ENCODE measurements at places on chromosomes 2 and 18. TPM values are rescaled to one million over a fixed set of nuclear protein-coding genes. Genes with fewer than 3 reads are reported as not detected.

- no peak for DNase-seq
Observed at GRCh38 chr2:161972866-161973265, 101.1 kb downstream of the DPP4 start.

DNA sequence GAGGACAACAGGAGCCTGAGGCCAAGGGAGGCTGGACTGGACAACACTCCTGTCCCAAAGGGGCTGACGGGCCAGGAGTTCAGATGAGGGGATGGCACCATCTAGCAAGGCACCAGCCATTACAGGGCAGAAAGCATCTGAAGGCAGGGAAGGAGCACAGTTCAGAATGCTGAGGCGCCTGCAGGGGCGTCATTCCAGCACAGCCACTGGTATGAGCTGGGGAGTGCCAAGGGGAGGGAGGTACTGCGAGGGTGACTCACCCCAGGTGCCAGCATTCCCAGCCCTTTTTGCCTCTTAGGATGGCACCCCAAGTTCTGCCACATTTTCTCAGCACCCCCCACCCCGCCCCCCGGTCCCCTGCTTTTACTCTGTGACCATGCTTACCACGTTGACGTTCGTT is 129.8 kb upstream of the EPAS1 start:
- DNase-seq, result no peak

DNA sequence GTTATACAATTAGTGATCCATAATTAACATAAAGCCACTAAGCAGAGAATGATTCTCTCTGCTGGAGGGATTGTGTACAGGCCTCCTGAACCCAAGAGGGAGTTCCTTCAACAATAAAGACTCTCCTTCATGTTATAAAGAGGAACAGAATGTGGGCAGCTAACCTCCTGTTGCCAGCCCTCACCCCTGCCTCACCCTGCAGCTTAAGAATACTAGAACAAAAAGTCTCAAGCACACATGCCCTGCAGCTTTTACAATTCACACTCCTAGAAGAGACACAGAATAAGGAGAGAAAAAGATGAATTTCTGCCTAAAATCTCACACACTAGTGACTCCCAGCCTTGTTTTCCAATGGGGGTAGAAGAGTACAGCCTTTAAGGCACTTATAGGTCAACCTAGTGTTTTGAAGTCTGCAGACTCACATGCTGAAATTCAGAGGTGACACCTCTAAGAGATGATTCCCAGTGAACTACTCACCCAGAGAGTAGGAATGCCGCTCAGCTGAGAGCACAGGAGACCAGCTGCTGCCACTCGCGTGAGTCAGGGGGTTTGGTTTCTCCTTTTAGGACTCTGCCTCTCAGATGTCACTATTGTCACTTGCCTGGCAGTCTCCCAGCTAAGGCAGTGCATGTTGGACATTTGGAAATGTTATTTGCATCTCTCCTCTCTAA is 32.5 kb upstream of the IL1RL1 start:
- DNase-seq, result no peak

GRCh38 chr18:63603772-63604171 is 16.6 kb downstream of the SERPINB13 start:
- no peak for DNase-seq

- DNase-seq, result no peak
Observed at GRCh38 chr18:79393181-79393634, 2.5 kb upstream of the NFATC1 start.

The DQX1 gene
- total RNA-seq, result 0.24 TPM

DNA sequence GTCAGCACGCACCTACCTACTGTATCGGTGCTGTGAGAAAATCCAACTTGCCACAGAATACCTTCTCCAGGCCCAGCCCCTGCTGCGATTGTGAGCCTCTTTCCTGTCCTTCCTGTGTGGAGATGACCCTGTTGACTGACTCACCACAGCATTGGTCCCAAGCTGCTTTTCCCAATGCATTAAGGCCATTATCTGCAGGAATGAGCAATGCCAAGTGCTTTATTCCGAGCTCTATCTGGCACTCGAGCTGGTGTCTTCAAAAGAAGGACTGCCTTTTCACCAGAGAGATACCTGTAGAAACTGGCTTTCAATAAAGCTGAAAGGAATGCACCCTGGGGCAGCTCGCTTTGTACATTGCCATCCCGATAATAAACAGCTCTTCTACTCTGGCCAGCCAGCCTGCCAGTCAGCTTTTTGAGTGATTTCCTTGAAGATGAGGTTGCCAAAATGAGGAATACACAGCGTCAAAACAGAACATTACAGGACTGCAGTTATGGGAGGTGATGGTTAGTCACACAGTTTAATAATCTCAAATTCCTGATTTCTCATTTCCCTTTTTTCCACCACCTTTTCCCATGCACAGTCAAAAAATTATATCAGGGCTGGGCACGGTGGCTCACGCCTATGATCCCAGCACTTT is 8.3 kb upstream of the RNF103 start:
- peak; percentile 14 for DNase-seq

DNA sequence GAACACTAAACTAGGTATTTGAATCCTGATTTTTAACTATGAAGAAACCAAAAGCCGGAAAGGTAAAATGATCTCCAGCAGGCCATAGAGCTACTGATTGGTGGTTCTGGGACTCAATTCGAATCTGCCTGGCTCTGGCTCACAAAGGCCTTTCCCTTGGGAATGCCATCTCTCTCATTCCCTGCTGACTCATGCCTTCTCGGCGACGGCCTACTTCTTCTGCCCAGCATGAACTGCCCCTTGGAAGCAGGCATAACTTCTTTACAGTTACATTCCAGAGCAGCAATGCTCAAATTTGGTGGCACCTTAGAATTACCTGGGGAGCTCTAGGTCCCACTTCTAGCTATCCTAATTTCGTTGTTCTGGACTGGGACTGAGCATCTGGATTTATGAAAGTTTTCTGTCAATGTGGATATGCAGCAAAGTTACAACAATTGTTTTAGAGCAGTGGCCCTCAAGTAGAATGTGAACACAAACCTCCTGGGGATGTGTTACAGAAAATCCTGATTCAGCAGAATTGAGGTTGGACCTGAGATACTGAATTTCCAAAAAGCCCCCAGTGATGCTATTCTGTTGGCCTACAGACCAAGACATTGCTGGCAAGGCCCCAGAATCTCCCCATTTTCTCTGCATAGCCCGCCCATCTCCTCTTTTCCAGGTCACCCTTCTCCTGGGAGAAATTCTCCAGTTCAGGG is 261.1 kb downstream of the CNTNAP5 start:
- no peak for DNase-seq

The CNGA3 gene
- 1.2 TPM for total RNA-seq

Measured in umbilical cord (tissue), 2 donors.